Right ventricle myocardium inferior (tissue), 1 donor: ENCODE measurements at places on chromosomes 3 and 15.
A peak's percentile ranks its signal among the peaks of the same experiment; 100 is the strongest.

GRCh38 chr15:49718846-49719245 is 98.0 kb downstream of the DTWD1 start:
- DNase-seq: no peak

DNA sequence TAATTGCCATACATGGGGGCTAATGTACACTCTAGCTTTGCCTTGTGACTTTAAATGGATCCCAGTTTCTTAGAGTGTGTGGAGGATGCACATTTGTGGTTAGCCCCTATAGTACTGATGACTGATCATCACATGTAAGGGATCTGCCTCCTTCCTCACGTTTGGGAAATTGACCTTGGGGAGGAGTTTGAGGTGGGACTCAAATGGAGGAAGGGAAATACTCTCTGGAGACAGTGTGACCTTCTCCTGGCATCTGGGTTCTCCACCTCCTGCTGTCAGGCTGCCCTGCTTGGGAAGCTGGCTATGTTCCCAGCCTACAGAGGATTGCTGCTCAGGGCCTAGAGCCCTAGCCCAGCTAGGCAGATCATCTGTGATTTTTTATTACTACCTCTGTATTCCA is 48.7 kb downstream of the PPM1L start:
- DNase-seq: peak; percentile 76

DNA sequence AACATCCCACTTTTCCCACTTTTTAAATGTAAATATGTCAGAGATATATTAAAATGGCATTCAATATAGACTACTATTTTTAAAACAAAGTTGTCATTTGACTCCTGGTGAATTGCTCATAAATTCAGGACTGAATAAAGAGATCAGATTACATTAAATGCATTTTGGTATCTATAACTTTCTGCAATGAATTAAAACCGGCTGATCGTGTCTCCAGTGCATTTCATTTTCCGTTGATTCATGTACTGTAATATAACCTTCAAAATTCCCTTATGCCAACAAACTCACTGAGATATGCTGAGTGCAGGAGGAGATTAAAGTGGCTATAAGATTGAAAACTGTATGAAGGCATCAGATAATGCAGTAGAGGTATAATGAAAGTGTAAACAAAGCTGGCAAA is 361.1 kb upstream of the CDIN1 start:
- DNase-seq: no peak

GRCh38 chr3:13494463-13495350 is 14.6 kb downstream of the HDAC11 start:
- DNase-seq: no peak

DNA sequence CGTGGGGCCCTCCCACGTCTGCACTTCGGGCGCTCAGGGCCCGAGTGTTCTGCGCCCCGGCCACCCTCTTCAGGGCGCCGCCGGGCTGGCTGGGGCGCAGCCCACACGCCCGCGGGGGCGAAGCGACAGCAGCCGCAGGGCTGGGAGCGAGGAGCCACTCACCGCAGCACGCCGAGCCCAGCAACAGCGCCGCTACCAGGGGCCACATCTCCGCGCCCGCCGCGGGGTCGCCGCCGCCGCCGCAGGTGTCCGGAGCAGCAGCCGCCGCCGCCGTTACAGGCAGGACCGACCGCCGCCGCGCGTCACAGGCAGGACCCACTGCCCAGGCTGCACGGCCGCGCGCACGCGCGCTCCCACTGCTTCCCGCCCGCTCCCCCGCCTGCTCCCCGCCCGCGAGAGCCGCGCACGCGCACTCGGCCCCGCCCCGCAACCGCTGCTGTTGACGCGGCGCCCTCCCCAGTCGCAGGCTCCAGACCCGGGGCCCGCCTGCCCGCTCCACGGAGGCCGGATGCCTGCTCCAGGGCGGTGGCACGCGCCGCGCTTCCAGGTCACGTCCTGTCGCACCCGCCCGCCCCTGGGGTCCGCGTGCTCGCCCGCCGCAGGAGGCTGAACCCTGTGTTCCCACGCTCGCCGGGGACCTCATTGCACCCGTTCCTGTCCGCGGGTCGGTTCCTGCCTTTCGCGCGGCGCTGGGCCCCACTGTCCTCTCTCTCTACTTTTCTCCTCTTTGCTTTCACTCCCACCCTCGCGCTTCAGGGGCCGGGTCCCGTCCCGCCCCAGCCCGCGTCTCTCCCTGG is at the start of gene CD47:
TSS of gene CD47 (minus strand) at position 331 of the 797 bp plus-strand sequence. CDS start at position 208, 123 bp downstream.
- DNase-seq: peak; percentile 99

DNA sequence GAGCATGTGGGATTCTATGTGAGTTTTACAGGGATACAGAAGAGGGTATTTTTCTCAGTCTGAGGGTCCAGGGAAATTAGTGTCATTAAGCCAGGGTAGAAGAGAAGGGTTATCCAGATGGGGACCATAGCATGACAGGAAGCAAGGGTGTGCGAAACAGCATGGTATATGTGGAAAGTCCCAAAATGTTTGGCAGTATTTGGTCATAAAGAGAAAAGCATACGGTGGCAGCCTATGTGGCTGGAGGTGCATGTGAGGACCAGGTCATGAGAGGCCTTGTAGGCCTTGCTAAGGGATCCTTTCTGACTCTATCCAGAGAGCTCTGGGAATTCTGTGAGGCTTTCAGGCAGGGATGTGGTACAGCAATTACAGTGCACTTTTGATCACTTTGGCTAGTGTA is 411.4 kb downstream of the AGBL1 start:
- no peak for DNase-seq

DNA sequence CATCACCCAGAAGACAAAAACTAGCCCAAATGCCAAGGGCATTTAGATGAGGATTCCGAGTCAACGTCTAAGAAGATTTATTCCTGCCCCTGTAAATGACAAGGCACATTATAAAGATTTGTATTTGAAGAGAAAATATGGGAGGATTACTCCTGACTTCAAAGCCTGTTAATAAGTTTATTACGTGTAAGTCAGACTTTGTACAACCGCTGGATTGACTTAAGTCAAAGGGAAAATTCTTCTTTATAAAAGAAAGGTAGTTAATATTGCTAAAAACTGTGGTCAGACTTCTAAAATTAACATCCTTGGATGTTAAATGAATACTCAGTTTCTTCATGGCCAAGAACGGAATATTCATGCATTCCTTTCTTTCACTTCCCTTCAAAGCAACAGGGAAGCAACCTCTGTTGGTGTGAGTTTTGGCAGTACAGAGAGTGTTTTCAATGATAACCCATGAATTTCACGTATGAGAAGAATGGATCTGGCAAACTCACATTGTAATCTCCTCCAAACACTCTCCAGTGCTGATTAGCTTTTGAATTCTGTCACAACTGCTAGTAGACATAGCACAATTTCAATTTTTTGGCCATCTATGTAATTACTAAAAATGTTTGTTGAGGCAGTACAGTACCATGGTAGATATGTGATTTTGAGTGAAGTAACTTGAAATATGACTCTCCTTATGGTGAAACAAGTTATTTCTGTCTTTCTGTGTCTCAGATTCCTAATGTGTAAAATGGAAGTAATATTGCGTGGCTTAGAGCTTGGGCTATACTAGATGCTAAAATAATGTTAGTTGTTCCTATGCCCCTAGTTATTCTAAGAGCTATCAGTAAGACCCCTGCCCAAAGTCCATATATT is 62.0 kb downstream of the PLD1 start:
- DNase-seq: no peak

DNA sequence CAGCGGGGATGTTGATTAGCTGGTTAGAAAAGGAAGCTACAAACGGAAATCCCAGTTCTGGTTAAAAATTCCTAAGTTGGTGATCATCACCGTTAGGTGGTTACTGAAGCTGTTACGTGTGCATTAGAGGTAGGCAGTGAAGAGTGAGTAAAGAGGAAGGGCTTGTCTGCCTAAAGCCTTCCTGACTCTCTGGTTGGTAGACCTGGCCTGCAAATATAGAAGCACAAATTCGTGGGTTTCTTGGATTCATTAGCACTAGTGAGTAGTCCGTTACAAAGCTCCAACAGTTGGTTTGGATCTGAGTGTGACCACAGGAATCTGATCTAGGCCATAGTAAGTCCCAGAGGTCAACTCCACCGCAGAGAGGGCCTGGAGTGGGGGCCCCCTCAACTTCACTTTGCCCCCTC is 174.0 kb upstream of the TP63 start:
- DNase-seq: no peak

DNA sequence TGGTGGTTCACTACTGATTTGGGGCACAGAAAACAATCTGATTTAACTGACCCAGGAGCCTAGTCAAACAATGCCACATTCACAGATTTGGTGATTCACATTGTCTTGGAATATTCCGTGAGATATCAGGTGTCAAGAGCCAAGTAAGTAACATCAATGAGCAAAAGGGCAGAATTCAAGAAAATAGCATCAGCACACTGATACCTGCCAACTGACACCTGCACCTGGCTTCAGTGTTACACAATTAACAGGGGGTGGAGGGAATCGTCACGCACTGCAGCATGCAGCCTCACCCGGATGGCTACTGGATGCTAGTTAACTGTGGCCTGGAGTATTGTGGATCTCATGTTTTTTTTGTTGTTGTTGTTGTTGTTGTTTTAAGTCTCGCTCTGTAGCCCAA is 17.6 kb downstream of the CCNL1 start:
- no peak for DNase-seq

DNA sequence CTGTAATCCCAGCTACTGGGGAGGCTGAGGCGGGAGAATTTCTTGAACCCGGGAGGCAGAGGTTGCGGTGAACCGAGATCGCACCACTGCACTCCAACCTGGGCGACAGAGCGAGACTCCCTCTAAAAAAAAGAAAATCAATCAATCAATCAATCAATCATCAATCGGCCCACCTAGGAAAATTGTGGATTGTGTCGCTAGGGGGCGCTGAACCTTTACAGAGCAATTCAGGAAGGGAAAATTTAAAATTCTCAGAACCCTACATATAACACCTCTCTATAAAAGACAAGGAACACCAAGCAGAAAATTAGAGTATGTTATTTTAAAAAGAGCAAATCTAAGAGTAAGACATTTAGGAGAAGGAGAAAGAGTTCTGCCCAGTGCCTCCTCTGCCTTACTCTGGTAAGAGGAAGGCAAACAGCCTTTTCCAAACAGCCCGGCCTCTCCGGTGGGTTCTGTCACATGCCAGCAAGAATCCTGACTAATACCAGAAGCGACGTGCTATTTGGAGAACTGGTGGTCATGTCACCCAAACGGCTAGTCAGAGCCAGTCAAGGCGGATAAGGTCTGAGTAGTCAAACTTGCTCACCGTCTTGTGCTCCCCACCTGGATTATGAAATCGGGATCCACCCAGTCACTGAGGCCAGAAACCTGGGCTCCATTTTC is 22.3 kb upstream of the SMCO1 start:
- no peak for DNase-seq

DNA sequence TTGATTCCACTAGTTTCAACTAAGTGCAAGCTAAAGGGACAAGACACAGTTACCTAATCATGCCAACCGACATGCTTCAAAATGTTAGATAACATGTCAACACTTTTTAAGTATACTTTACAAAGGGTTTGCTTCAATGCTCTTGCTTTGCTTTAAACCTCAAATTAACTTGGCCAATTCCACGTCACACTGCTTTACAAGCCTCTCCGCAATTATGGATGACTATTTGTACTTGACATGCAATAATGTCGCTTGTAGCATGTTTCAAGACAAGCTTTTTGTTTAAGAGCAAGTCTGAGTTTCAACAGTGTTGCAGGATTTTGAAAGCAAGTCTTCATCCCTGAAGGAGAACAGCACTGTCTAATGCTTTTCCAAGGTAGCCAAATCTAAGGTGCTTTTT is 86.9 kb downstream of the CNTN3 start:
- no peak for DNase-seq

DNA sequence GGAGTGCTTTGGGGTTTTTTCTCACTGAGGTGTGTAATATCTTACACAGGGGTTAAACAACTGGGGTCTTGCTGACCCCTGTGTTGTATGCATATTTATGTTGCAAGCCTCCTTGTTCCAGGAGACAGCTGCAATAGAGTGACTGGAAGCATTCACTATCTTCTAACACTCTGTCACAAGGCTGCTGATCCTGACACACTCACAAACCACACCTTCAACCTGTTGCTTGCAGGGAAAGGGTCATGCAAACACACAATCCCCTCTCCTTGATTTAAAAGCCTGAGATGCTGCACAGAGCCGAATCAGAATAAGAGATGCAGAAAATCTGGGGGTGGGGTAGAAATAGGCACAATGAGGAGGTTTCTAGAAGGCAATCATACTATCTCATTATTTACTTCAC is 197.3 kb downstream of the CADPS start:
- no peak for DNase-seq

DNA sequence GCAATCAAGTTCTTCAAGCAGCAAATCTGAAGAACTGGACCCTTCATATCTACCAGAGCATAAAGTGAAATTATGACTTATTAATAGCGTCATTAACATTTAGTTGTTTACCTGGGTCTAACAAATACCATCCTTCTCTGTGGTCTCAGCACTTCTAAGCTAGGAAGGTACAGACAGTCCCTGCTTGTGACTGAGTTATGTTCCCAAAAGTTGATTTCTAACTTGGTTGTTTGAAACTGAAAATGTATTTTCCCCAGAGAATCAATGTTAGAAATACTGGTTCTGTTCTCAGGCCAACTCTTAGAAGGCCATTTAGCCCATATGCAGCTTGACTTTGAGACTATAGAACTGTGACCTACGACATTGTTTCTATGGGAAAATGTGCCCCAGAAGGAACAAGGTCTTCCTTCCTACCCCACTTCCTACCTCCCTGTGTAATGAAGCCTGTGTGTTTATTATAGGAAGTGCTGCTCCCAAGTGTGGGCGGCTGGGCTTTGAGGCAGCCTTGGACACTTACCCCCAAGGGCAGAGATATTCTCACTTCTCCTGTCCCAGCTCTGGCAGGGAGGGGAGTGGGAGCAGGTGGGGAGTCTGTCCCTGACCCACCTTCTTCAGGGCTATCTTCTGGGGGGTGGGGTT is 12.2 kb upstream of the MAPK6 start:
- no peak for DNase-seq

GRCh38 chr3:153903430-153903829 is 217.8 kb upstream of the ARHGEF26 start:
- no peak for DNase-seq

DNA sequence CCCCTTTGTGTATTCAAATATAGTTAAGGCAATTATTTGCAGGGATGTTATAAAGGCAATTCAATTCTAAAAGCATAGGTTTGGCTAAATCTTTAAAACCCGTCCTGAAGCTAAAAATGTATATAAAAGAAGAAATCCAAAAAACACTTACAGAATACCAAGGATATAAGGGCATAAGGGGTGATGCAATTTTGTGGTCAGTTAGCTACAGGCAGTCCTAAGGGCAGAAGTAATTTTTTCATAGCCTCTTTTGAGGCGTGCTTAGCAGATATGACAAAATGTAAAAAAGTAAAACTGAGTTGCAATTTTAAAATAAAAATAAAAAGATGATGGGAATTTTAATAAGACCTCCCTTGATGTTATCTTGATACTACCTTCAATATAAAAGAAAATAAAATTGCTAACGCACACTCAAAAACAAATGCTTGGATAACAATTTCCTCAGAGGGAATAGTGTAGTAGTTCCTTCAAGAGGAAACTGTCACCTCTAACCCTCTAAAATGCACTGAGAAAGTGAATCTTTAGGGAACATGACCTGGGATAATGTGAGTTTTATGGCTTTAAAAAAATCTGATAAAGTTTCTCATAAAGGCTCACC is 104.2 kb downstream of the MYH15 start:
- DNase-seq: no peak
